Dorsolateral prefrontal cortex (tissue), 122 donors: ENCODE measurements at places on chromosomes 13 and 19.

DNA sequence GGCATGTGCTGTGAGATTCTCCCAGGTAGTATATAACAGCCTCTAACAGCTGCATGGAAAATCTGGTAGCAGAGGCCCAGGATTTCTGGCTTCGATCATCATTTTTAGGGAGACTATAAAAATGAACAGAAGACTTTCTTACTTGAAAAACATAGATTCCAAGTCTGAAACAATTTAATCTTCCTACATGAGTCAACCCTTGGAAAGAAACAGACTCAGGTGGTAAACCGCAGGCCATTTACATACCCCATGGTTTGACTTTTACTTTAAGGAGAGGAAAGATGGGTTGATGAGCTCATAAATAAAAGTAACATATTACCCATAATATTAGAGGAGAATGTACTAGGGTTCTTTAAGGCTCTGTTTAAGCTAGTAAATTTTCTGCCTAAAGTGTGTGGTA lies 121.6 kb downstream of the CYSLTR2 start:
- no peak for DNase-seq

DNA sequence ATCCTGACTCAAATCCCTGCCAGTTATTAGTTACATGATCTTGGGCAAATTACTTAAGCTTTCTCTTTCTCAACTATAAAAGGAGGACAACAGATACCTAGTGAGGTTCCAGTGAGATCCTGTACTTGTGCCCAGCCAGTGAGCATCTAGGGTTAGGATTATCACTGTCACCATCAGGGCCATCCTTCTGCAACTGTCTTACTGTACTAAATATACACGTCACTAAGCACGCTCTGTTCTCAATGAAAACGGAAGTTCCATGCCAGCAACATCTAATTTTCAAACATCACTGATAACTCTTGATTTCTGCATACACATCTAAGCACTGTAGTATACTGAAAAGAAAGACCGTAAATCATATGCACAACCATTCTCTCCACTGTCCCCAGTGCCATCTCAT lies 70.0 kb downstream of the FOXO1 start:
- no peak for DNase-seq

DNA sequence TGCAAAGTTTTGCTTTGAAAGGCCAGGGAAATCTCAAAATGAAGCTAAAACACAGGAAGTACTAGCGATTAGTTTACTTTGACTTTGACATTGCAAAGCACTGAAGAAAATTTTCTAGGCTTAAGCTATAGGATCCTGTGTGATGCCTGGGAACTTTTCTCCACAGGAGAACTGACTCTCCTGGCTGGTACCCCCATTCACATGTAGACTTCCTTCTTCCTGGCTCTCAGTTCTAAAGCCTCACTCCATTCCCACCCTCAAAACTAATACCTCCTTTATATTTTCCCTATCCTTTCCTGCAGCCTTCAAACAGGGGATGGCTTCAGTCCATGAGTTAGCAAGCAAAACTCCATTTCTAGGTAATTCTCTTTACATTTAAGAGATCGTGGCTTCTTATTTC lies 189.5 kb downstream of the SLITRK1 start:
- no peak for DNase-seq

GRCh38 chr19:42122691-42123607 lies 9.3 kb downstream of the POU2F2 start:
- no peak for DNase-seq

DNA sequence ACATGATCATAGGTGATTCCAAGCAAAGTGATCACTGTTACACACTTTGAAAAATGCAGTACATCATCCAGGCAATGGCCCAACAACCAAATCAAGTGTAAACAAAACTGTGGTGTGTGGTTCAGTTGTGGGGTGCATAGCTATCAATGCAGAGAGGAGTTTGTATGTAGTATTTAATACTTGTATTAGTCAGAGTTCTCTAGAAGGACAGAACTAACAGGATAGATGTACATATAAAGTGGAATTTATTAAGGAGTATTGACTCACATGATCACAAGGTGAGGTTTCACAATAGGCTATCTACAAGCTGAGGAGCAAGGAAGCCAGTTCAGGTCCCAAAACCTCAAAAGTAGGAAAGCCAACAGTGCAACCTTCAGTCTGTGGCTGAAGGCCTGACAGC lies 249.3 kb upstream of the HTR2A start:
- DNase-seq, result no peak

DNA sequence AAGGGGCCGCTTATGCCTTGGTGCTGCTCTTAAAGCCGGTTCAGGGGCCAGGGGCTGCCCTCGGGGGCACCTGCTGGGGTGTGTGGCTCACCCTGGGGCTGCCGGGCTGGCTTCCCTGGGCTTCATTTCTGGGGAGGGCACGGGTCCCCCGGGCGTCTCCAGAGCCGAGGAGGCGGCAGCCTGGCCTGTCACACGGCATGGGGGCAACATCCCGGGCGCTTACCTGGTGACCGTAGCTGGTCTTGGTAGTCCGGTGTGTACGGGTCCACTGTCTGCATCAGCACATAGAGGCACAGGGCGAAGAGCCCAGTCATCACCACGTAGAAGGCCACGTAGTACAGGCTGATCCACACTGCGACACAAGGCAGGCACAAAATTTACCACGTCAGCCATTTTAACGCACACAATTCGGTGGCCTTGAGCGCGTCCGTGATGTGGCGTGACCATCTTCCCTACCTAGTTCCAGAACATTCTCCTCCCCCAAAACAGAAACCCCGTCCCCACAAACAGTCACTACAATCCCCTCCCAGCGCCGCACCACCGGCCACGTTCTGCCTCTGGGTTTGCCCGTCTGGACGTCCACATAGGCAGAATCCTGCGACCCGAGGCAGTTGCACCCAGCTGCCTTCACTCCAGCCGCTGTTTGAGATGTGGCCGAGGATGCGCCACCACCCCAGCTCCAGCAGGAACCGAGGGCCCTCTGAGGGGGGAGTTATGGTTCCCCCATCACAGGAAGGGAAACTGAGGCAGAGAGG lies 3.2 kb downstream of the ATP4B start:
- peak; percentile 32 for DNase-seq

- no peak for DNase-seq
Observed at GRCh38 chr19:38148337-38148736, 75.7 kb downstream of the DPF1 start.

GRCh38 chr13:71408416-71408815 lies 458.6 kb downstream of the DACH1 start:
- no peak for DNase-seq

- no peak for DNase-seq
Observed at GRCh38 chr19:1647501-1648458, 4.6 kb downstream of the TCF3 start.
